NK-92 treated with Interleukin-12 subunit alpha and Interleukin-12 subunit beta, amount 100 ng/mL, for 24 hours (cell line): ENCODE measurements at places on chromosomes 3 and 15.

- DNase-seq: no peak
These were observed 2.2 kb upstream of the CPNE4 start for GRCh38 chr3:132037056-132037455.

GRCh38 chr15:55588815-55589115 is 620 bp upstream of the PYGO1 start:
- DNase-seq: no peak

- DNase-seq: no peak
These were observed 27.8 kb upstream of the ARHGEF3 start for GRCh38 chr3:56829533-56829932.

DNA sequence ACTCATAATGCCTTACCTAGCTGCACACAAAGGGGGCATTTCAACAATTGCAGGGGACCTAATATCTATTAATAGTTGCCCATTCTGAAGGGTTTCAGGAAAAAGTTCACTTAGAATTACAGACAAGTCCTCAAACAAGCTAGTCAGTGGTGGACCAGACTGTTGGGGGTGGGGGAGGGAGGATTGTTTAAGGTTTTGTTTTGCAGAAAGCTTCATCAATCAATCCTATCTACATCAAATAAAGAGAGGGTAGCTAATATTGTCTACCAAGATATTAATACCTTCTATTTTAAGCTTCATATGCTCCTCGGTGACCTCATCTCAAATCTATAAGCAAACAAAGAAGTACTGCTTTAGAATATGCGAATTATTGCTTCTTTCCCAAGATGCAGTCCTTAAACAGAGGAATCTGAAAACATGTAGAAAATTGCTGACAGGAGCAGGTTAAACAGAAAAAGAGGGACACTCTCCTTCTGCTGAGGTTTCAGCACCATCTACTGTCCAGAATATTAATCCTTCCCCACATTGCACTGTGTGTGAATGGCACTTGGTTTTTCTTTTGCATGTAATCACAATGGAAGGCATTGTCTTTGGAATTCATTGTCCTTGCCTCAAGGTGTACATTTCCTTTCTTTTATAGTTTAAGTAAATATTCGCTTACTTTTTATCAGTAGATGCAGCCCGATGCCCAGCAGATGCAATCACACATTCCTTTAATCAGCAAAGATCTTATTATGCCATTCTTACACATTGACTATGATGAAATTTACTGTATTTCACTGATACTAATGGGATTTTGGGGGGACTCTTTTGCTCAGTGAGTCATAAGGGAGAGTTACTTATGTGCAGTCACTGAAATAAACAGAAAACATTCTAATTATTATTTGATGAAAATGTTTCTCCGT is 94.7 kb downstream of the IL5RA start:
- DNase-seq: no peak

DNA sequence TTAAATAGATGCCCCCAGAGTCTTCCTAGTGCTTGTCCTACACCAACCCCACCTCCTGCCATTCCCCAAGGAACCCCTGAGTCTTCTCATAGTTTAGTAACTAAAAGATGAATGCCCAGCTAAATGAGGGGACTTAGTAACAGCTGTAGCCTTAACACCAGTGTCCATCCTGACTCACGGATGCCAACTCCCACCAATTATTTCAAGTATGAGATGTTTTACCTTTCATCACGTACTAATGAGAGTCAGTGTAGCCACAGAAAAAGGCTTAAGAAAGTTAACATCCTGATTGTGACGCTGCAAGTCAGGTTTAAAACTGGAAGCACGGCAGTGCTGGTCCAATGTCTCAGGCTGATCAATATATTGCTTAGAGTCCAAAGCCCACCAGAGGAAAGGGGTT is 109.9 kb downstream of the FMN1 start:
- no peak for DNase-seq

GRCh38 chr3:138066972-138067371 is 48.4 kb downstream of the DZIP1L start:
- no peak for DNase-seq

- DNase-seq: no peak
These were observed 312.9 kb downstream of the NTRK3 start for GRCh38 chr15:87943626-87944025.

- DNase-seq: no peak
These were observed 26.9 kb upstream of the LRRN1 start for GRCh38 chr3:3772338-3772737.

- no peak for DNase-seq
These were observed 285.9 kb downstream of the XXYLT1 start for GRCh38 chr3:194985031-194985578.

DNA sequence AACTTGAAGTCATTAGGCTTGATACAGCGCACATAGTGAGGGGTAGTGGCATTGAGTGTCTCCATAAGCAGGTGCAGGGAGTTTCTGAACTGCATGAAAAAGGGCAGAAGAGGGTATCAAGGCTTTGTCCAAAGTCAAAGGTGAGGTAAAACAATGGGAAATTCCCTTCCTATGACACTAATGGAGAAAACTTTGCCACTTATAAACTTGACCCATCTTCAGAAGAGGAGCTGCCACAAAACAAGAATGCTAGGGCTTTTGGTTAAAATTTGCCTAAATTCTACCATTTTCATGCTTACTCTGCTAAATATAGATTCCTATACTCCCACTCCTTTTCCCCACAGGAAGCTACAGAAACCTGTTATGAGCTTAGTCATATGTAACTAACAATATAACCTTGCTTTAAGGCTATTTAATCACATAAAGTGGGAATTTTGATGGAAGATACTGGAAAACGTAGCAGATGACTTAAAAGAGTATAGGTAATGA is 87.5 kb upstream of the MYO5C start:
- no peak for DNase-seq

DNA sequence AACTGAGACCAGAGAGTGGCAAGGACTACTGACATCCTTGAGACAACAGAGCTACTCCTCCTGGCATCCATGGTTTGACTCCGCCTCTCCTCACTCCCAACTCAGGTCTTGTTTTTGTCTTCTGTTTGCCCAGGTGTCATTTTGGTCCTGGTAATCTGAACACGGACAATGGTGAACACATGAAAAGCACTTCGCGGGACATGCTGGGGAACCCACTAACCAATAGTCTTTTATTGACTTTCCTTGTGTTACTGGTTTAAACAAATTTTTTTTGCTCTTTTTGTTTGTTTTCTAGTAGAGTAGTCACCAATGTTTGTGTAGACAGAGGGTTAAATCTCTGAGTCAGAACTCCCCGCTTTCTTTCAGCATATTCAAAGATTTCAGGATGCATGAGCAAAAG is 38.4 kb downstream of the LARP6 start:
- no peak for DNase-seq

DNA sequence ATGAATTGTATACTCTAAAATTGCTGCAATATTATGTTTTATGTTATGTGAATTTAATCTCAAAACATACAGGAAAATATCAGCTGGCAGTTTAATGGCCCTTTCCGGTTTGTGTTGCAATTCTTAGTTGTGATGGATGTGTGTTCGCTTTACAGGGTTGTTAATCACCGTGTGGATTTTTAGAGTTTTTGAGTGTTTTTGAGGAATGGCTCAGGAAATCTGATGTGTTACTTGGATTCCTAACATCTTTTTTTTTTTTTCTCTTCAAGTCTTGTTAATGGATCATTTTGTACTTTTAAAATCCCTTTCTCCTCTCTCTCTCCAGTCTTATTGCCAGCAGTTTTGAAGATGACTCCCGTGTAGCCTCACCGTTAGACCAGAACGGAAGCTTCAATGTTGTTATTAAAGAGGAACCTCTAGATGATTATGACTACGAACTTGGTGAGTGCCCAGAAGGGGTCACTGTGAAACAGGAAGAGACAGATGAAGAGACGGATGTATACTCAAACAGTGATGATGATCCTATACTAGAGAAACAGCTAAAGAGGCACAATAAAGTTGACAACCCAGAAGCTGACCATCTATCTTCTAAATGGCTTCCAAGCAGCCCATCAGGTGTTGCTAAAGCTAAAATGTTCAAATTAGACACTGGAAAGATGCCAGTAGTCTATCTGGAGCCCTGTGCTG is 35.7 kb downstream of the MGA start:
- peak; percentile 12 for DNase-seq

DNA sequence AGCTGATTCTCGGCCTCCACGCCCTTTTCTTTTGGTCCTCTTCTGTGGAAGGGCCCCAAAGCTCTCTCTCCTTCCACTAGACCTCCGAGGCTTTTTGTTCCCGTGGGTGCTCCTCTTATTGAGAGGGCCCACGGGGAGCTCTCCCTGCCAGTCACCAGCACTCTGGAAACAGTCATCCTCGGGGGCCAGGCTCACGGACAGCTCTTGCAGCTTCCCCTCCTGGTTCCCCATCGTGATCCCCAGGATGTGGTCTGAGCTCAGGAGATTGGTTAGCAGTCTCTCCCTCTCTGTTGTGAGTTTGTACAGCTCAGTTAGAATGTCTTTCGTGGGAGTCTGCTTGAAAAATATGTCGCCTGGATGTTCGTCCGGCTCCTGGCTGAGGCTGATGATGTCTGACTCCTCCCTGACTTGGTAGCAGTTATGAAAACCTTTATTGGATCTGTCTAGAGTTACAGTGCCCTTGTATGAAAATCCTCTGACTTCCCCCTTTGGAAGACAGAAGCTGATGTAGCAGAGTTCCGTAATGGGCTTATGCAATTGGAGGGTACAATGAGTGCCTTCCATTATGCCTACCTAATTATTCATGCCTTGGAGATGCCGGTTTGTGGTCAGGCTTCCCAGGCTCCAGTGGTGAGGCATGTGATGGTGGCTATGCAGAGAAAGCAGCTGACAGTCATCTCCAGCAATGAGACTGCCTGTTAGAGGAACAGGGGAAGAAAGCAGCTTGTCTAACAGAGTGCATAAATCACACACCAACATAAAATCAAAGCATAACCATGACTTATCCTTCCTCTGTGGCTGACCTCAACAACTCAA is 40.0 kb downstream of the FMN1 start:
- no peak for DNase-seq
